ENCODE measurements at places on chromosomes 2 and 18. TPM values are rescaled to one million over a fixed set of nuclear protein-coding genes. Genes with fewer than 3 reads are reported as not detected.

Gene ABCG8
- not detected for total RNA-seq

Gene MBP
- 0.35 TPM for total RNA-seq

Gene SERPINB4
- total RNA-seq: not detected

Gene MAB21L4
- not detected for total RNA-seq

Gene LTBP1
- 255 TPM for total RNA-seq

Gene LYPD6
- 20.7 TPM for total RNA-seq

Gene CAVIN2
- total RNA-seq: 3.9 TPM

Gene KCNJ13
- total RNA-seq: not detected

Gene ZNF396
- 0.26 TPM for total RNA-seq

Gene TLK1
- total RNA-seq: 51.3 TPM

Gene AGXT
- not detected for total RNA-seq

Gene ADAM23
- 0.60 TPM for total RNA-seq

Gene CRYGB
- not detected for total RNA-seq

Gene SFXN5
- total RNA-seq: 10.3 TPM

Gene PLA2R1
- 3.0 TPM for total RNA-seq

Gene REG3G
- total RNA-seq: not detected

Gene ANKRD62
- not detected for total RNA-seq

Gene RNPEPL1
- 44.8 TPM for total RNA-seq

Gene KIAA2012
- total RNA-seq: 0.31 TPM

Gene FAP
- total RNA-seq: 67.1 TPM

Gene RBMS1
- total RNA-seq: 92.7 TPM
